ENCODE measurements at places on chromosomes 12 and 14. TPM values are rescaled to one million over a fixed set of nuclear protein-coding genes. Genes with fewer than 3 reads are reported as not detected.

DNA sequence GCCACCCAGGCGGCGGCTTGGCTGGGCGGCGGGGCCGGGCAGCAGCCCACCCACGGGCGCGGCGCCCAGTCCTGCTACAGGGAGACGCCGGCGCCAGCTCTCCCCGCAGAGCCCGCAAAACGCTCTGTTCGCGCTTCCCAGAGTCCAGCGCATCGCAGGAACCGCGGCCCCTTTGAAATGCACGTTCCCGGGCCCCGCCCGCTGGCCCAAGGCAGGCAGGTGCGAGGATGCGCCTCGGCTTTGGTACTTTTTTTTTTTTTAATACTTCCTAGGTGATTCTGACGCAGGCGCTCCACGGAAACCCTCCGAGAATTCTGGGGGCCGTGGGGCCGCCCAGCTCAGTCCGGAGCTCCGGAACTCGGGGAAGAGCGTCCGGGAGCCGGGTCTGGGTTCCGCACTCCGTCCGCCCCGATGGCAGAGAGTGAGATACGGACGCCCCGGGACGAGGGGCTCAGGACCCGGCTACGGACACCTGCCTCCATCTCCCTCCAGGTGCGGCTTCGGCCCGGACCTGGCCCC lies 483 bp downstream of the POC1B start:
- peak; percentile 59 for DNase-seq

- DNase-seq: no peak
Observed at GRCh38 chr14:81206115-81206514, 14.6 kb downstream of the GTF2A1 start.

GRCh38 chr14:55892906-55893305 lies 225.3 kb upstream of the PELI2 start:
- DNase-seq: no peak

DNA sequence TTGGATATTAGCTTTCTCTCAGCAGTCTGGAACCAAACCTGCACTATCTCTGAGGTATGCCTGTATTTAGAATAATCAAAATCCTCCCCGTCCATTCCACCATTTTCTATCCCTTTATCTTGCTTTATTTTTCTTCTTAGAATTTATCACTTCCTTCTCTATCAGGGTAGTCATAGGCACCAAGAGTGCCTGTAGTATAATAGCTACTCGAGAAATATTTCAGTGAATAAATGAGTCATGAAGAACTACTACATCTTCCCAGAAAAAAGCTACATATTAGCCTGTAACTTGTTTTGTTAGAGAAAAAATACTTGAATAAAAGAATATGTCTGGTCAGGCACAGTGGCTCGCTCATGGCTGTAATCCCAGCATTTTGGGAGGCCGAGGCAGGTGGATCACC lies 4.3 kb downstream of the SLC2A14 start:
- peak; percentile 4 for DNase-seq

DNA sequence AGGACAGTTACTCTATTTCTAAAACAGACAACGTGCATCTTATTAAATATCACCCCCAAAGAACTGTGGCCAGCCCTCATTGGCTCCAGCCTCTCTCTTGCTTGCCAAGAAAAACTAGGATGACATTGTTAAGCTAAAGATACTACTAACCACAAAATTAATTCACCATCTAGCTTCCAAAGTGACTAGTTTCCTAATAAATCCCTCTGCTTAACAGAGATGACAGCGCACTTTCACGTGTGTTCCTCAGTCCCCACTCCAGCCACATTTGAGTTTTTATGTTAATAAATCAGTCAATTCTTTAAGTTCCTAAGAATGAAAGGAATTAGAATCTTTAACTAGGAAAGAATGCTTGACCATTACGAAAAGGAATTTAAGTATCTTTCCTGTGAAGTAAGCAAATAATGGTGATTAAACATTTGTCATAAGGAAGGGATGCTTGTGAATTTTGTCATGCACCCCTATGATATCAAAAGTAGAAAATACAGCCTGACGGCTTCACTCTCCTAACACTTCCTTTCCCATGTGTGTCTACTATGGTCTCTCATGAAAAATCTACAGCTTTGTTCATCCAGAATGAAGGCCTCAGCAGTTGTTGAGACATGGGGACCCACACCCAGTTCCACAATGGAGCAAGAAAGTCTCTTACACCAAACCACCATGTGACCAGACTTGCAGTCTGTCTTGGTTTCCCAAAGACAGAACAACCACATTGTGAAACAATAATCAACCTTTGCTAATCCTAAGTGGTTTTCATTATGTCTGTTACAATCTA lies 8.1 kb downstream of the CORO1C start:
- DNase-seq: peak; percentile 75

GRCh38 chr14:50955373-50956043 lies 11.2 kb upstream of the PYGL start:
- peak; percentile 98 for DNase-seq

DNA sequence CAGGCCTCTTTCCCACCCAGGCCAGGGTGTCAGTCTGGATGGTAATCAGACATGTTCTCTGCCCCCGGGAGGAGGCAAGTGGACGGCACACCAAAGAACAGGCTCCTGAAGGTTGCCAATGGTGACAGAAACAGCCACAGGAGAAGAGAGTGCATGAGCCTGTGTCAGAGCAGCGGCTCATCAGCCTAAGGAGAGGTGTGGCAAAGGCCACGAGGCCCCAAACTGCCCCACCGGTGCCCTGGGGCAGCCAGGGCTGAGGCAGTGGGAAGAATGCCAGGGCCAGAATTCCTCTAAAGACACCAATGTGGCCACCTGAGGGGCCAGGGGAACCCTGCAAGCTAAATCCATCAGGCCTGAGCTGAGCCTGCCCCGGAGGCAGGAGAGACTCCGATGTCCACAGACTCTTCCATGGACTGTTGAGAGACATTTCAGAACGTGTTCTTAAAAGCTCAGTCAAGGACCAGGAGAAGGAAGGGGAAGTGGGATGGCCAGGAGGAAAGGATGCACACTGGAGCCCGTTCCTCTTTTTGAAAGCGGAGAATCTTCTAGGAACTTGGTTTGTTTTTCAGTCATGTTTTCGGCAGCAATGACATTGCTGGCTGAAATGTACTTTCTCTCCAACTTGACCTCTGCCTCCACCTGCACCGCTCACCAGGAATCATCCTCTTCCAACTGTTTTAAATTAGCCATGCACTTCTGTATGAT lies 176.3 kb upstream of the FKBP4 start:
- DNase-seq: no peak

- no peak for DNase-seq
Observed at GRCh38 chr12:62933602-62934238, 1.2 kb downstream of the PPM1H start.

DNA sequence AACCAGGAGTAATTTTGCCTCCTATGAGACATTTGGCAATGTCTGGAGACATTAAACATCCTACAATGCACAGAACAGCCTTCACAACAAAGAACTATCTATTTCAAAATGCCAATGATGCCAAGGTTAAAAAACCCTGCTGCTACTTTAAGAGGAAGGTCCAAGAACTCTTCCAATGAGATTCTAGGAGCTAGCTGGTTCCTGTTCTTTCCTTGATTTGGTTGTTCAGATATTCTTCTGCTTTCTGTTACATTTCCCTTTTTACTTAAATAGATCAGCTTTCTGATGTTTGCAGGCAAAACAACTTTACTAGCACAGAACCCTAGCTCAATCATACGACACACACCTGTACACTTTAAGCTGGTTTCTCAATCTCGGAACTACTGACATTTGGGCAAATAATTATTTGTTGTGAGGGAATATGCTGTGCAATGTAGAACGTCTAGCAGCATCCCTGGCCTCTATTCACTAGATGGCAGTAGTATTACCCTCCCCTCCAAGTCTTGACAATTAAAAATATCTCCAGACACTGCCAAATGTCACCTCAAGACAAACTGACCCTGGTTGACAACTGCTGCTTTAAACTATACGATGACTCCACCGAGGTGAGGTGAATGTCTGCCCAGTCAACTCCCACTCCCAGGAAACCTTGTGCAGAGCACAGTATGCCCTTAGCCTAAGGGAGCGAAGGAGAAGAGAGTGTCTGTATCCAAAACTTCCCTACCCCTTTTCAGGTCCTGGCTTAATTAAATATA lies 4.4 kb downstream of the BLTP3B start:
- DNase-seq: peak; percentile 41

GRCh38 chr14:22748206-22748605 lies 18.3 kb upstream of the OXA1L start:
- no peak for DNase-seq

DDX55 gene
- 22.5 TPM for total RNA-seq

DTX1 gene
- total RNA-seq: 0.09 TPM

TCHP gene
- total RNA-seq: 19.4 TPM

TAS2R42 gene
- total RNA-seq: not detected

- DNase-seq: peak; percentile 78
Observed at GRCh38 chr14:23153851-23154796, 29.3 kb downstream of the SLC7A8 start.

FAM181A gene
- not detected for total RNA-seq

- DNase-seq: no peak
Observed at GRCh38 chr12:69991690-69992288, 166.8 kb downstream of the MYRFL start.

DNA sequence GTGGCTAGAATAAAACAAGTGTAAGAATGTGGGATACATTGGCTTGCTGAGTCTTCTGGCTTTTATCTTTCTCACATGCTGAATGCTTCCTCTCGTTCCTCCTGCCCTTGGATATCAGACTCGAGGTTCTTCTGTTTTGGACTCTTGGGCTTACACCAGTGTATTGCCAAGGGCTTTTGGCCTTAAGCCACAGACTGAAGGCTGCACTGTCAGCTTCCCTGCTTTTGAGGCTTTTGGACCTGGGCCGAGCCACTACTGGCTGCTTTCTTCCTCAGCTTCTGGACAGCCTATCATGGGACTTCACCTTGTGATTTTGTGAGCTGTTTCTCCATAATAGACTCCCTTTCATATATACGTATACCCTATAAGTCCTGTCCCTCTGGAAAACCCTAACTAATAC lies 300.9 kb upstream of the STXBP6 start:
- DNase-seq: no peak

SPX gene
- total RNA-seq: 2.9 TPM

LALBA gene
- not detected for total RNA-seq

VDR gene
- total RNA-seq: 71.8 TPM

DNA sequence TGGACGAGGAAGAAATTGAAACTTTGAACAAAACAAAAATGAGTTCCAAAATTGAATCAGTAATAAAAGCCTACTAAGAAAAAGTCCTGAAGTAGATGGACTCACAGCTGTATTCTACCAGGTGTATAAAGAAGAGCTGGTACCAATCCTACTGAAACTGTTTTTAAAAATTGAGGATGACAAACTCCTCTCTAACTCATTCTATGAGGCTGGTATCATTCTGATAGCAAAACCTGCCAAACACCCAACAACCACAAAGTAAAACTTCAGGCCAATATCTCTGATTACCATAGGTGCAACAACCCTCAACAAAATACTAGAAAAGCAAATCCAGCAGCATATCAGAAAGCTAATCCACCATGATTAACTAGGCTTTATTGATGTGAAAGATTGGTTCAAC lies 33.9 kb upstream of the LDHB start:
- no peak for DNase-seq

DNA sequence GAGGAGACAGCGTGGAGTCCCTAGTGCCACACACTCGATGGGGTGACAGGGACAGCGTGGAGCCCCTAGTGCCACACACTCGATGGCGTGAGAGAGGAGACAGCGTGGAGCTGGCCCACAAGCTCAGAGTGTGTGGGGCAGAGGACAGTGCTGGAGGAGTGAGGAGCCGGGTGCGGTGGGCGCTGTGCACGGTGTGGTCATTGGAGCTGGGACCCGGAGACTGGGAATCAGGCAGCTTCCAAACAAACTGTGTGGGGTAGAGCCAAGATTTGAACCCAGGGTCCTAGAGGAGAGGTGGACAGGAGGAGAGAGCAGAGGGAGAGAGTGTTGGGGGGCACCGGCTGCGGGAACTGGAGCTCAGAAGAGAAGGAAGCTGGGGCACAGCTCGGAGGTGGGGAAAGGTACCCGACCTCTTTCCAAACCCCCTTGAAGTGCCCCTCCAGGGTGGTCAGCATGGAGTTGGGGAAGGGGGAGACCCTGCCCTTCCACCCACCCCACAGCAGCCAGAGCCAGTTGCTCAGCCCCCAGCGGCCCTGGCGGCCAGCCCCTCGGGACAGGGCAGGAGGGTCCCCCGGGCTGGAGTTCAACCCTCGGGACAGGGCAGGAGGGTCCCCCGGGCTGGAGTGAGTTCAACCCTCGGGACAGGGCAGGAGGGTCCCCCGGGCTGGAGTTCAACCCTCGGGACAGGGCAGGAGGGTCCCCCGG lies 91.0 kb downstream of the NOC4L start:
- no peak for DNase-seq

GRCh38 chr12:57983146-57983857 lies 41.9 kb downstream of the ATP23 start:
- DNase-seq: peak; percentile 28

AKAP5 gene
- 0.67 TPM for total RNA-seq

DNA sequence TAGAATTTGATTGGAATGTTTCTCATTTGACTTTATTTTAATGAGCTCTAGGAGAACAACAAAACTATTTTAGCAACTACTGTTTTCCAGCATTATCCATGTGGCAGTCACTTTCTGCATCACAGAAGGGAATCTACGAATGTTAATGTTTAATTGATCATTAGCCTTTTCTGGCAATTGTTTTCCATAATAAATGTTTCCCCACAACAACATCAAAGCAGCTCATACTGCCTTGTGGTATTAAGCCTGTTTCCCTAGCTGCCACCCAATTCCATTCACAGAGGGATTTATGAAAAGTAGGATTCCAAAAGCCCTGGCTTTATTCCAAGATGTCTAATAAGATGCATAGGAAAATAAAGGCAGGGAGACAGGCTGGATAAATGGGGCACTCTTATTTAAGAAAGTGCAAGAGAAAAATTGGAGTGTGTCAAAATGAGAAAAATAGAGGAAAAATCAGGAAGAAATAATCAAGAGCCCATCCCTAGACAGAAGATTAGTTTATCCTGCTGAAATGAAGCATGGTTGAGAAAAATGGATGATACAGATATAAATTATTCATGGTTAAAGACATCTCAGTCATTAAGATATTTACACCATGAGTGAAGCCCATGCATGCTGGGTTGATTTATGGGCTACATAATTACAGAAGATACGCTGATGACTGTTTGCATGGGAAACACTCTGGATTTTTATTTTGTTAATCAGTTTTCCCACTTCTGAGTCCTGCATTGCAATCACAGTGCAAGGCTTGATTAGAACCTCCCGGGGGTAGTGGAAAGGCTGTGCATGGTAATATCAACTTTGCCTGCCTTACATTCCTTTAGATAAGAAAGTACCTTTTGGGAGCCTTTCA lies 180.3 kb downstream of the HELB start:
- no peak for DNase-seq

TEAD4 gene
- total RNA-seq: 8.8 TPM

DNA sequence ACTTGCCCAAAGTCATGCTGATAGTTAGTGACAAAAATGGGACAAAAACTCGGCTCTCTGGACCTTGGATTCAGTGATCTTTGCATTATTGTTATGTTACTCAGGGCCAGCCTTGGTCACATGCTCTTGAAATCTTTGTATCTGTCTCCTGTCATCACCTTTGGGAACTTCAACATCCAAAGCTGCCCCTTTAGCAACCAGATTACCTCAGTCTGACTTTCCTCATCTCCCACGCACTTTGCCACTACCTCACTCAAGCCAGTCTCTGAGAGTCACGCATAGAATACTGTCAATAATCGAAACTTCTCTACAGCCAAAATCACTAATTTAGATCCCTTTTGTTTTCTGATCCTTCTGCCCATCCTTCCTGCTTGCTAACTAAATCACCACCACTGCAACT lies 90.8 kb upstream of the DAAM1 start:
- no peak for DNase-seq

Data from mammary epithelial cell (primary cell).